Sigmoid colon (tissue), 7 donors: ENCODE measurements at places on chromosomes 13 and 19. TPM values are rescaled to one million over a fixed set of nuclear protein-coding genes. Genes with fewer than 3 reads are reported as not detected.
A peak's percentile ranks its signal among the peaks of the same experiment; 100 is the strongest.

FPR1 gene
- total RNA-seq, result 2.8 TPM

CASP14 gene
- not detected for total RNA-seq

SPTBN4 gene
- 3.2 TPM for total RNA-seq

DNA sequence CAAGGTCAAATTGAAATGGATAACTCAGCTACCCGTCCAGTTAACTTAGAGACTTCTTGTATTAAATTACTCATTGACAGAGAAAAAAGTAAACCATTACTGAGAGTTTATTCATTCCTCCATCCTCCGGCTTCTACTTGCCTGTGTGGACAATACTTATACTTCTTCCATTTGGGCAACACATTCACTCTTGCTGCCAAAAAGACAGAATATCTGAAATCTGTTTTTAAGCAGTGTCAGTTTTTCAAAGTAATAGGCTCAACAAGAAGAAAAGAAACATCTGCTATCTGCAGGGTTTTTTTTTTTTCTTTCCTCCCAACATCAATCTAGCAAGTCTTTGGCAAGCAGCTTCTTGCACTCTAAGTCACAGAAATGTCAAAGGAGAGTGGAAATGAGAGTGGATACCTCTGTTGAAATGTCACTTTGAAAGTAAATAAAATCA is 1142.8 kb downstream of the PCDH9 start:
- H3K27me3 ChIP-seq, result no peaks in the 10 kb centered on the region
- H3K27ac ChIP-seq, result no peak overlapping the region
- no peak overlapping the region for H3K4me3 ChIP-seq
- H3K4me1 ChIP-seq, result no peaks in the 10 kb centered on the region
- no peaks in the 10 kb centered on the region for H3K36me3 ChIP-seq
- DNase-seq, result no peak

- no peak overlapping the region for H3K27ac ChIP-seq
- peaks cover 8% of the 10 kb centered on the region for H3K27me3 ChIP-seq
Observed at GRCh38 chr19:2355168-2356035, 4.7 kb upstream of the TMPRSS9 start.

ADGRE1 gene
- 0.28 TPM for total RNA-seq

- peak overlapping the region; percentile 67 for H3K27ac ChIP-seq
- peaks cover 8% of the 10 kb centered on the region for H3K4me1 ChIP-seq
- H3K4me3 ChIP-seq, result peak overlapping the region; percentile 48
- H3K27me3 ChIP-seq, result no peaks in the 10 kb centered on the region
Observed at GRCh38 chr19:21568816-21569493, 63.6 kb downstream of the ZNF429 start.

DNA sequence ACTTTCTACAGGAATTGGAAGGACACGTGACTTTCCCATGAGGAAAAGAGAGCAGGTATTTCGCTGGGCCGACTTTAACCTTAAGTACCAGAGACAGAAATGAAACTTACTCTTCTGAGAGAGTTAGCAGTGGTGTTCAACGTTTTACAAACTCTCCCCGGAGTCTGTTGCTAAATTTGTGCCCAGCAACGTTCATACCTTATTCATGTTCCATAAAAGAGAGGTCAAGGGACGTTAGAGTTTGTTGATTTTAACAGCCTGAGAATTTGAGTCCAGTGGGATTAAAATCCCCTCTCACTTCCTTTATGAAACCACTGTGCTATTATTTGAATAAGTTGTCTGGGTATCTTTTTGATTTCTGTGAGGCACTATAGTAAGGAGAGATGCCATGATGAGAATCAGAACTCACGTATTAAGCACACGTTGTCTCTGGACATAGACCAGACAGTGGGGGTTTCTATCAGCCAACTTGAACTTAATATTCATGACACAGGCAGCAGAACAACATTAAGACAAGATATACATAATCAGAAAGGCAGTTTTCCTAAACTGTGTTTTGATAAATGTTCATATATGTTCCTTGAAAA is 33.4 kb downstream of the SPRY2 start:
- DNase-seq, result no peak
- H3K36me3 ChIP-seq, result no peaks in the 10 kb centered on the region
- H3K27me3 ChIP-seq, result no peaks in the 10 kb centered on the region
- peak overlapping the region; percentile 4 for H3K4me3 ChIP-seq
- H3K27ac ChIP-seq, result peak overlapping the region; percentile 39
- H3K4me1 ChIP-seq, result no peaks in the 10 kb centered on the region

GRCh38 chr13:44321961-44322360 is 51.7 kb upstream of the SERP2 start:
- H3K27me3 ChIP-seq, result no peaks in the 10 kb centered on the region
- H3K36me3 ChIP-seq, result no peaks in the 10 kb centered on the region
- H3K4me1 ChIP-seq, result peaks cover 33% of the 10 kb centered on the region
- no peak for DNase-seq
- H3K27ac ChIP-seq, result no peak overlapping the region

GRCh38 chr13:111116856-111117255 is 1.7 kb downstream of the ARHGEF7 start:
- H3K4me1 ChIP-seq, result peaks cover 24% of the 10 kb centered on the region
- H3K27ac ChIP-seq, result peak overlapping the region; percentile 33
- no peak for DNase-seq
- H3K4me3 ChIP-seq, result no peak overlapping the region
- no peaks in the 10 kb centered on the region for H3K36me3 ChIP-seq

NTF4 gene
- total RNA-seq, result not detected

ERCC1 gene
- 67.0 TPM for total RNA-seq

LILRB3 gene
- total RNA-seq, result 19.3 TPM

- no peak for DNase-seq
- H3K27ac ChIP-seq, result no peak overlapping the region
- H3K36me3 ChIP-seq, result no peaks in the 10 kb centered on the region
- no peaks in the 10 kb centered on the region for H3K4me1 ChIP-seq
- H3K27me3 ChIP-seq, result no peaks in the 10 kb centered on the region
Observed at GRCh38 chr13:108963846-108964600, 334.6 kb downstream of the MYO16 start.

DNA sequence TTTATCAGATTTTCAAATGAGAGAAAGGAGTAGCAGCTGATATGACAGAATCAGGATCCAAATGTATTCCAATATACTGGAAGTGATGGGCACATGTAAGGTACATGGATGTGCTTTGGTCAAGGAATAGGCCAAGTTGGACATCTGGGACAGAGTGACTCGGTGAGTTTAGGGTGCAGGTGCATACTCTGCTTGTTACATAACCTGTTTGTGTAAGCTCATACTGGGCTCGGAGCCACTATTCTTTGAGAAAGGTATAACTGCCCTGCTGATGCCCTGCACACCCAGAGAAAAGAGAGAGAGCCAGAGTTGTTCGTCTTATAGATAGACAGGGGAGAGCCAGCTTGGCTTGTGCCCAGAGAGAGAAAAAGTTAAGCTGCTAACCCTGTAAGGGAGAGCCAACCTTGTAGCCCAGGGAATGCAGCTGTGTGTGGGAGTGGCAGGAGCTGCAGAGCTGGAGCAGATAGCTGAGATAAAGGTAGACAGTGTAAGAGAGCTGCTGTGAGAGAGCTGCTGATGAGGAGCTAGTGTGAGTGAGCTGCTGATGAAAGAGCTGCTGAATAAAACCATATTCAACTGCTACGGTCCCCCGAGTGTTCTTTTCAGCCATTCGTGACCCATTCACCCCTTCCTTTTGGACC is 40.7 kb upstream of the N4BP2L1 start:
- DNase-seq, result no peak
- no peaks in the 10 kb centered on the region for H3K27me3 ChIP-seq
- peaks cover 7% of the 10 kb centered on the region for H3K36me3 ChIP-seq
- H3K27ac ChIP-seq, result no peak overlapping the region

TLE2 gene
- 65.2 TPM for total RNA-seq

GRCh38 chr19:41018736-41019290 is 27.7 kb downstream of the CYP2B6 start:
- H3K27me3 ChIP-seq, result no peaks in the 10 kb centered on the region
- H3K4me1 ChIP-seq, result no peaks in the 10 kb centered on the region
- DNase-seq, result no peak
- no peaks in the 10 kb centered on the region for H3K36me3 ChIP-seq
- H3K27ac ChIP-seq, result no peak overlapping the region

OR7C1 gene
- total RNA-seq, result not detected

GRCh38 chr13:51887468-51887867 is 25.7 kb downstream of the CCDC70 start:
- no peak overlapping the region for H3K4me3 ChIP-seq
- DNase-seq, result no peak
- no peaks in the 10 kb centered on the region for H3K4me1 ChIP-seq
- no peak overlapping the region for H3K27ac ChIP-seq
